Suprapubic skin (tissue), 4 donors: ENCODE measurements at places on chromosomes 2 and 18.

- no peak for DNase-seq
These were observed 43.3 kb downstream of the TMEM200C start for GRCh38 chr18:5851998-5852397.

DNA sequence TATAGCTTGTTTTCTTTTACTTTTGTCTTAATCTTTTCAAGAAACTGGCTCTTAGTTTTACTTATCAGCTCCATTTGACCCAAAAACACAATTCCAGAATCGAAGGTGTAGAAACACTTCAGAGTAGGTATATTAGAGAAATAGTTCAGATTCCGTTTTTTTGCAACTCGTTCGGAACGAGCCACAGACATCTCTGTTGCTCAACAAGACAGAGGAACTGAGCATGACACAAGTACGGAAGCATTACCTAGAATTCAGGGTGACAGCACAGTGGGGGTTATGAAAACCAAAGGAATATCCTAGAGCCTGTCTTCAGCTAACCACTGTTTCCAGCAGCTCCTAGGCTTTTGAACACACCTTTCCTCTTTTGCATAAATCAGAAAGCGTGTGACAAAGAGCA is 5.0 kb downstream of the HRH4 start:
- no peak for DNase-seq

DNA sequence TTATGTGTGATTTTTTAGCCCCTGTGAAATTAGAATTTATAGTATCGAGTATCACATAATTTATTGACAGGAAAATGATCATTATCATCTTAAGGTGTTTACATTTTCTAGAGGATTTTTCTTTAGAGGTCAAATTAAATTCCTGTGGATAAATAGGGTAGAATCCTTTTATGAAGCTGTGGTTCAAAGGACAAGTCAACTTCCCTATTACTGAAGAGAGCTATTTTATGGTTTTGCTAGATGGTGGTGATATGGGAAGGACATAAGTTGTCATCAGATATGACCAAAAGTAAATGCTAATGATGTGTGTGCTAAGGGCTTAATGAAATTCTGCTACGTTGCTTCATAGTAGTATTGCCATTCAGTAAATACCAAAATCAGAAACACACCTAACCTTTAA is 80.1 kb downstream of the EML4 start:
- no peak for DNase-seq

- DNase-seq = no peak
These were observed 52.1 kb downstream of the L3MBTL4 start for GRCh38 chr18:6362559-6363129.

DNA sequence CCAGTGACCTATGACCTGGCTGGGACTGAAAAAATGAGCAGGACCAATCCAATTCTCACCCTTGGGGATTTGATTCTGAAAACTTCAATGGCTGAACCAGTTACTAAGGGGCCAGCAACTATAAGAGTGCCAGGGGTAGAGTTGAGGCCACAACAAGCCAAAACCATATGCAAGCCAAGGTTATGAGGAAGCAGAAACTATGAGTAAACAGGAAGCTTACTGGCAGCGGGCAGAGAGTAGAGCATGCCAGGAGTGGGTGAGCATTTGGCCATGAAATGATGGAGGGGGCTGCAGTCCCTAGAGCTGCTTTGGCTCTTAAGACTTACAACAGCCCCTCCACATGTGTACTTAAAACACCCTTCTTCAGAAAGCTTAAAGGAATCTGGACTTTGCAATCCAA is 82.4 kb downstream of the RBMS1 start:
- DNase-seq = no peak

- no peak for DNase-seq
These were observed 21.7 kb downstream of the NCK2 start for GRCh38 chr2:105766300-105766866.

GRCh38 chr2:72898585-72898906 is 11.3 kb downstream of the SPR start:
- DNase-seq = no peak

- no peak for DNase-seq
These were observed 188.9 kb upstream of the FAM98A start for GRCh38 chr2:33788044-33788443.

DNA sequence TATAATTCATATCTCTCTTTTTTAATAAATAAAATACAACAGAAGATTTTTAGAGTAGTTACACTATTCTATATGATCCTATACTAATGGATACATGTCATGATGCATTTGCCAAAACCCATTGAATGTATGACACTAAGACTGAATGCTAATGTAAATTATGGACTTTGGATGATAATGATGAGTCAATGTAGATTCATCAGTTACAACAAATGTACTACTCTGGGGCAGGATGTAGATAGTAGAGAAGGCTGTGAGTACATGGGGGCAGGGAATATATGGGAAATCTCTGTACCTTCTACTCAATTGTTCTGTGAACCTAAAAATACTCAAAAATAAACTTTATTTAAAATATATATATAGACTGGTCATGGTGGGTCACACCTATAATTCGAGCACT is 45.6 kb upstream of the NEDD4L start:
- DNase-seq = no peak

GRCh38 chr18:51337406-51337805 is 139.9 kb upstream of the MEX3C start:
- DNase-seq = no peak

DNA sequence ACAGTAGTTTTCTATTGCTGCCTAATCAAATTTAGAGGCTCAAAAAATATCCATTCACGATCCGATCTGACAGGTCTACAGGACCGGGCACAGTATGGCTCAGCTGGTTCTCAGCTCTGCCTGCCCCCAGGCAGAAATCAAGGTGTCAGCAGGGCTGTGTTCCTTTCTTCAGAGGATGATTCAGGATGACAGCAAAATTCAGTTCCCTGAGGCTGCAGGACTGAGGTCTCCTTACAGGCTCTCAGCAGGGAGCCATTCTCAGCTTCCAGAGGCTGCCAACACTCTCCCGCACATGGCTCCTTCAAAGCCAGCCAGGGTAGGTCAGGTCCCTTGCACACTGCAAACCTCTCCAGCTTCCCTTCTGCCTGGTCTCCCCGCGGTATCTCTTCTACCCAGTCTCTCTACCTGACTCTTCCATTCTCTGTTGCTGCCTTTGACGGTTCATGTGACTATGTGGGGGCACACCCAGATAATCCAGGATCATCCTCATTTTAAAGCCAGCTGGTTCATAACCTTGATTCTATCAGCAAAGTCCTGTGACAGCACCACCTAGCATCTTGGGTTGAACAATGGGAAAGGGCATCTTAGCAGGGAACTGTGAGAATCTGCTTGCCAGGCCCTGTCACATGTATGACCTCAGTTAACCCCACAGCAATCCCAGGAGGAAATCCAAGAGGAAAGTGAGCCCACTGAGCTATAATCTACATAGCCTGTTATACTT is 50.4 kb downstream of the UXS1 start:
- DNase-seq = no peak

DNA sequence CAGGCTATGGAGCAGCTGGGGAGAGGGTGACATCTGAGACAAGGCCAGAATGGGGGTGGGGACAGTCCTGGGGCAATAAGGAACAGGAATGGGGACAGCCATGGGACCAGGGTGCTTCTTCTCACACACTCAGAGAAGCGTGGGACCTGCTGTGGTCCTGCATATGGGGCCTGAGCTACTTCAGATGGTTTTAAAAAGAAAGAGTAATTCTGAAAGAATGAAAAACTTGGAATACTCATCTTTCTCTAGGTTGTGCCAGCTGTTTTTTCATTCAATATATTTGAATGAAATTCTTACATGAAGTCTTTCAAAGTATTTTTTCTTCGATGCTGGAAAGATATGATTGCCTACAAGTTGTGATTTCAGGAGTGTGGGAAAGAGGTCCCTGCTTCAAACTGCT is 227.5 kb upstream of the APCDD1 start:
- no peak for DNase-seq

DNA sequence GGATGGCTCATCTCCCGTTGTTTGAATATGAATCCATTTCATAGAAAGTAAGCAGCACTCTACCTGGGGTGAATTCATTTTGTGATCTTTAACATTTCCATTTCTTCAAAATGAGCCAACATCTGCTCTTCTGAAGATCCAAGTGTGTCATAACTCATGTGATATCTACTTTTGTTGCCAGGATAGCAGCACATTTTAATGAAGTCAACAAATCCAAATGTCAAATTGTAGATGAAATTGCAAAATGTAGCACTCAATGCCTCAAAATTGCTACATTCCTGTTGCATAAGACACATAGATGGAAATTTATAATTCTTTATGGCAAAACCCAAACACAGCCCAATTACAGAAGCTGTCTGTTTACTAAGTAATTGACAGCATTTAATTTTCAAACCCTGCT is 360.7 kb downstream of the TMX3 start:
- DNase-seq = no peak

DNA sequence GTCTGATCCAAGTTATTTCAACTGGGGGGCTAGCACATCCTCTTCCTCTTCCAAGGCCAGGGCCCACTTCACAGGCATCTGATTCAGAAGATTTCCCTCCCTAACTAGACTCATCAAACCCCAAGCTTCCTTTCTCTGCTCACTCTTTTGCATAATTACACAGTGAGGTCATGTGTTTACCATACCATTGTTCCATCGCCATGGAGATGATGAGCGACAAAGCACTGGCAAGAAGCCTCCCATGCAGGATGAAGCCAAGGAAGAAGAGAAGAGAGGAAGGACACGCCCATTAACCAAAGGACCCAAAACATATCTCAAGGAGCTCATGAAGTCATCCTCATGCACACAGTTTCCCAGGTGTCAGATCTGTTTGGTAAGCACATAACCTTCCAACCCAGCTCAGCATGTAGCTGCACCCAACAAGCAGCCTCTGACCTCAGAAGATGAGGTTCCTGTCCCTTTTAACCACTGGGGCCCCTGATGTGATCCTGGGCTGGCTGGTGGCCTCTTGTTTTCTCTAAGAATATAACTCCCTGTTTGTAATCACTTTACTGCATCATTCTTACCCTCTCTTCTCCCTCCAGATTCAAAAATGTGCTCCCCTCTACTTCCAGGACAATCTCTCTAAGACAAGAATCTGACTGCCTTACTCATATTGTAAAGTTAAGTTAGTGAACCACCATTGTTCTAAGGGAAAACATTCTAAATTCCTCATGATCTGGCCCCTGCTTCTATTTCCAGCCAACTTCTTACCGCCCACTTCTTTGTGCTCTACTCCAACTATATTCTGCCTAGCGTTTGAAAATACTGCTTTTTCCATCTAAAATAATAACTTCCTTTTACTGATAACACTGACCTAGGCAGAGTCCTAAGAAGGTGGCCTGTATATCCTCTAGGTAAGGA is 190.1 kb downstream of the TTC32 start:
- peak; percentile 75 for DNase-seq

GRCh38 chr2:218149848-218150440 is 16.8 kb downstream of the CXCR1 start:
- DNase-seq = no peak

- DNase-seq = no peak
These were observed 11.8 kb downstream of the CHPF start for GRCh38 chr2:219531639-219532377.

DNA sequence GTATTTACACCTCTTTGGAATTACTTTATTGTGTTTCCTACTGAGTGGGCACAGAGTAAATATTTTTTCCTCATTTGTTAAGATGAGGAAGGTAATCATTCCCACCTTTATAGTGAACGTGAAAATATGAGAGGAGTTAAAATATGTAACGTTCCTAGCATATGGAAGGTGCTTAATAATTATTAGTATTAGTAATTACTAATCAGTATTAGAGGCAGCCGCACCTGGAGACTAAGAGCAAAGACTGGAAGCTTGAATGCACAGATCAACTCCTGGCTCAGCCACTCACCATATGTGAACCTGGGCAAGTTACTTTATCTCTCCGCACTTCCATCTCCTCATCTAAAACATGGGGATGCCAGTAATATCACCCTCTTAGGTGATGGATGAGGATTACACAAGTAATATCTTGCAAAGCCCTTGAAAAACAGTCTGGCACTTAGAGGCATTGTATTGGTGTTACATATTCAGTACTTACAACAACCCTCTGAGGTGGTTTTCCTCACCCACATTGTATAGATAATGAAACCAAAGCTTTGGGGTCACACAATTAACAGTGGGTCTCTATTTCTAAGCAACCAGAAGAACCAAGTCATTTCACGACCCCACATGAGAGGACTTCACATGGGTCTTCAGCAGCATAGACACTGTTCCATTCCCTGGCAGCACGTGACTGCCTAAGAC is 100.3 kb upstream of the KCTD1 start:
- no peak for DNase-seq

- DNase-seq = no peak
These were observed 62.5 kb downstream of the RPIA start for GRCh38 chr2:88753833-88754584.

DNA sequence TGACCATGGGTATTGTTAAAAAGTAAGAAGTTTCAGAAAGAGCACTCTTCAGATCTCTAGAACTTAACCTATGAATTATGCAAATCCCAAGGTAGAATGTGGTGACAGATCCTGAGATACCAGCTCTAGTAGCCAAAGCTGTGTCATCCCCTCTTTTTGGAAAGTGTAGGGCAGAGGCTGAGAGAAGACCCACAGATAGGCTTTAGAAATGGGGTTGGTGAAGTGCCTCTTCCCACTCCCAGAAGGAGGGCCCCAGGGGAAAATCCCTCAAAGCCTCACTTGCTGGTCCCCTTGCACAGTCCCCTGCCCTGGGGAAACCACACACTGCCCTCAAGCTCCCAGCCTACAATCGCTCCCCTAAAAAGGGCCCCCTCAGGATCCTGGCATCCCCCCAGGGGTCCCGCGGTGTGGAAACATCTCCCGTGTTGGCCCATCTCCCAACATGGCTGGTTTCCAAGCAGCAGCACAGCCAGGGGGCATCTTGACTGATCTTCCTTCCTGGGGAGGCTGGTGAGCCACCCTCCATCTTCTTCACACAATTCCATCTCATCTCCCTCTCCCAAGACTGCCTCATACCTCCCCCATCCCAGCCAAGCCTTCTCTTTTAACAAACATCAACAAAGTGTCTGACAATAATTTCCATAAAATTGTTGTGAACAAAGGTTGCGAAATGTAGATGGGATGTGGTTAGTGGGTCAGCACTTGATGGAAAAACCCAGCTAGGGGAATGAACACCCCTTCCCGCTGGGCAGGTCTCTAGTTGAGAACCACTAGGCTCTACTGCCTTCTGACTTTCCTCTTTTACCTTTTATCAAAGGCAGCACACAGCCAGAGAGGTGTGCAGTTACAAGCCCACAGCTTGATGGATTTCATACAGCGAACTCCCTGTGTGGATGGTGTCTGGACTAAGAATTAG is 25.1 kb downstream of the MAL start:
- DNase-seq = no peak
